T-helper 1 cell (primary cell): ENCODE measurements at places on chromosomes 7 and 10.
A peak's percentile ranks its signal among the peaks of the same experiment; 100 is the strongest.

DNA sequence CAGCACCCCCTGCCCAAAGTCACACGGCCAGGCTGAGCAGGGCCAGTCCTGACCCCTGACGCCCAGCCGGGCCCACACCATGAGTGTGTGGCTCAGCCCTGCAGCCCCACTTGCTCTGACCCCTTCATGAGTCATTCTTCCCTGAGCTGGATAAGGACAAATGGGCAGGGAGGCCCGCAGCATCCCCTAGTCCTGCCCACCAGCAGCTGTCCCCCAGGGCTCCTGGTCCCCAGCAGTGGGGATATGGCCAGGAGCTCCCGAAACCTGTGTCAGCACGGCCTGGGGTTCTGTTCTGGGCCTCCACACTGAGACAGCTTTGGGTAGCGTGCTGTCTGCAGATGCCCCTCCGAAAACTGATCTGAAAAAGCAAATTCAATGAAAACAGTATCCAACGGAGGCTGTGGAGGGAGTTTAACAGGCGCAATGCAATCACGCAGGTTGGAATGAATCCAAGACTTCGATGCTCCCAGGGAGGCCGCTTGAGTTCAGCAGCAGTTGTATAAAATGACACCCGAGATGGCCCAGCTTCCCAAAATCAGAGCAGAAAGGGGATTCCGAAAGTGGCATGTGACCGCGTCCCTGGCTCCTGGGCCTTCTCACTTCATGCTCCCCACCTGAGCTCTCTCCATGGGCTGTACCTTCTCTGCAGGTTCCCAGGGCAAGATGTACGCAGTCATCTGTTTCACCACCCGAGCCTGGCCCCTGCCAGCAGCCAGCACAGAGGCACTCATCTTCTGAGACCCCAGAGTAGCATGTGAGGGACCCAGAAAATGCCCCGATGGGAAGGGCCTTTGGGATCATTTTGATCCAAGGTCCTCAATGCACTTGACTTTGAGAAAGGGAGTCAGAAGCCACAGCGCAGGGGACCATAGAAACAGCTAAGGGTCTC, 214.1 kb downstream of the USP6NL start:
- no peak for DNase-seq

GRCh38 chr7:140723006-140723405, 26.5 kb downstream of the NDUFB2 start:
- DNase-seq: peak; percentile 8

GRCh38 chr10:108436096-108436495, 1271.6 kb upstream of the SORCS1 start:
- no peak for DNase-seq

DNA sequence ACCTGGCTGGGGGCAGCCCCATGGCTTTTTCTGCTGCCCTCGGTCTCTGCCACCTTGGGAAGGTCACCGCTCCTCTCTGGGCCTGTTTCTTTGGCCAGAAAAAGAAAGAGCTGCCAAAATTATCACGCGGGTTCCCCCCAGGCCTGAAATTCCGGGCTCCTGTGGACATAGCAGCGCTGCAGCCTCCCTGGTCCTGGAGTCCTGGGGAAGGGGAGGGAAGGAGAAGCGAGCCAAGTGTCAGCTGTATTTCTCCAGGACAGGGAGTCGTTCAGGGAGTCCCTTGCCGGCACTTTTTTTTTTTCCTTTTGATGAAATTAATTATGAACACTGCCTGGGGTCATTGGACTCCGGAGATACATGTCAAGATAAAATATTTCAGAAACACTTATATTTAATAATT, 152.3 kb upstream of the GPR26 start:
- no peak for DNase-seq

DNA sequence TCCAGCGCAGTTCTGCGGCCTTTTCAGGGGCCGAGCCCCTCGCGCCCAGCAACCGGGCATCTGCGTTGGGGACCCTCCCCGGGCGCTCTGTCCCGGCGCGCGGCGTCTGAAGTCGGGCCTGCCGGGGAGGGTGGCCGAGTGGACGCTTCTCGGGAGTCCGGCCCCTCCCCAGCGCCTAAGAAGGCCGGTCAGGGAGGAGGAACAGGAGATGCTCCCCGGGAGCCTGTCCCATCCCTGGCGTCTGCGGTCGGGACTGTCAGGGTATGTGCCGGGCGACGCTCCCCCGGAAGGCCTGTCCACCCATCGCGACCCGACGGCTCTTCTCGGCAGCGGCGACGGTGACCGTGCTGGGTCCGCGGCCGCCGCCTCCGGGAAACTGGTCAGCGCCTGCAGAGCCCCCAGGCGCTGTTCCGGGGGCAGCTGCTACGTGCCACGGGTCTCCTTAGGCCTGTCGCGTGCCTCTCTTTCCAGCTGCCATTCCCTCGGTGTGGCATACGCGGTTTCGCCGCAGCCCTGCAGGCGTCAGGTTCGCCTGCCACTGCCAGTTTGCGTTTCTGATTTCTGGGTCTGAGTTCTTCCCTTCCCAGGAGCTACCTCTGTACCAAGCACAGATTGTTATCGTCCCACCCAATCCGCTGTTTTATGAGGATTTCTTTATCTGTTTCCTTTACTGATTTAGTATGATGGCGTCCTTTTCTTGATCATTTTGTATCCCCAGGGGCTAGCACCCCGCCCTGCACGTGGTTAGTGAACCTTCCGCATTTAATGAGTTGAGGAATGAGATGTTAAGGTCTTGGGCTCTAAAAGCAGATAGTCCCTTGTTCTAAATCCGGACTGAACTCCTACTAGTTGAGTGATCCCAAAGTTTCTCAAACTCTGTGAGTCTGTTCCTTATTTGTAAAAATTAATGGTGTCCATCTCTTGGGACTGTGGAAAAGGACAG, 782 bp downstream of the IFIT5 start:
- peak; percentile 26 for DNase-seq

DNA sequence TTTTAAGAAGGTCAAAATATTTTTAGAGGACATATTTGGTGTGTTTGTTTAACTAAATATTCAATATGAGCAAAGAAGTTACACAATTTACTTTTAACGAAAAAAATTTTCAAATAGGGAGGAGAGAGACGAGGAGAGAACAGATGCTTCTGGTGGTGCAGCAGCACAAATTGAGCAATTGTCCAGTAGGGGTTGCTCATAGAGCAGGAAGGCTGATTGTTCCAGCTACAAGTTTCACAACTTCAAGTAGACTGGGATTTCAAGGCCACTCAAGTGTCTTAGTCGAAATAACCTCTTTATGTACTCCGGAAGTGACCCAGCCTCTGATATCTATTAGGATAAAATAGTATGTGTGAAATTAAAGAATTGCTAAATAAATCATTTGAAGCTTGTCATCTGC, 197.9 kb downstream of the HDAC9 start:
- DNase-seq: no peak

DNA sequence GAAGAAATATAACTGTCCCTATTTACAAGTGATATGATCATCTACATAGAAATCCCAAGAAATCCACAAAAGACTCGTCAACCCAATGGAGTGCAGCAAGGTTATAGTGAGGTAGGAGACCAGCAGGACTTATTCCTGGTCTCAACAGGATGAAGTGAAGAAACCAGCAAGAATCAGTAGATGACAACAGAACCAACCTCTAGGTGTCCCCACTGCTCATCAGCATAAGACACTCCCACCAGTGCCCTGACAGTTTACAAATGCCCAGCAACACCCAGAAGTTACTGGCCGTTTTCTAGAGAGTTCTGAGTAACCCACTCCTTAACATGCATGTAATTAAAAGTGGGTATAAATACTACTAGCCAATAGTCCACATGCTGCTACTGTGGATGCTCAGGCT, 470.5 kb upstream of the LRRTM3 start:
- no peak for DNase-seq

DNA sequence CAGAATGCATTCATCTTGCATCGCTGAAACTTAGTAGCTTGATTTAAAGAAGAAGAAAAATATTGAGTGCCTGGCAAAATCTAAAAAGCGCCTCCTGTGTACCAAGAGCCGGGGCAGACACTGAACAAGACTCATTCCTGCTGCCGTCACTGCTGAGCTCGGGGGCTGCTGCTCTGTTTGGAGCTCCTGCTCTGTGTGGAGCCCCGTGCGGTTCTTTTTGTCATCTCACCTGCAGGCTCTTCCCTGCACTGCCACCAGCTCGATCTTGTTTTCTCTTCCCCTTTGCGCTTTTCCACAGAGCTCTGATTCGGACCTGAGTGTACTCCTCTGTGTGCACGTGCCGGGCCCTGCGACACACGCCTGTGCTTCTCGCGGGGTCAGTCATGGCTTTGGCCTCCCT, 462.1 kb upstream of the DPP6 start:
- no peak for DNase-seq

- DNase-seq: no peak
Observed at GRCh38 chr7:115019882-115020605, 98.2 kb downstream of the MDFIC start.

DNA sequence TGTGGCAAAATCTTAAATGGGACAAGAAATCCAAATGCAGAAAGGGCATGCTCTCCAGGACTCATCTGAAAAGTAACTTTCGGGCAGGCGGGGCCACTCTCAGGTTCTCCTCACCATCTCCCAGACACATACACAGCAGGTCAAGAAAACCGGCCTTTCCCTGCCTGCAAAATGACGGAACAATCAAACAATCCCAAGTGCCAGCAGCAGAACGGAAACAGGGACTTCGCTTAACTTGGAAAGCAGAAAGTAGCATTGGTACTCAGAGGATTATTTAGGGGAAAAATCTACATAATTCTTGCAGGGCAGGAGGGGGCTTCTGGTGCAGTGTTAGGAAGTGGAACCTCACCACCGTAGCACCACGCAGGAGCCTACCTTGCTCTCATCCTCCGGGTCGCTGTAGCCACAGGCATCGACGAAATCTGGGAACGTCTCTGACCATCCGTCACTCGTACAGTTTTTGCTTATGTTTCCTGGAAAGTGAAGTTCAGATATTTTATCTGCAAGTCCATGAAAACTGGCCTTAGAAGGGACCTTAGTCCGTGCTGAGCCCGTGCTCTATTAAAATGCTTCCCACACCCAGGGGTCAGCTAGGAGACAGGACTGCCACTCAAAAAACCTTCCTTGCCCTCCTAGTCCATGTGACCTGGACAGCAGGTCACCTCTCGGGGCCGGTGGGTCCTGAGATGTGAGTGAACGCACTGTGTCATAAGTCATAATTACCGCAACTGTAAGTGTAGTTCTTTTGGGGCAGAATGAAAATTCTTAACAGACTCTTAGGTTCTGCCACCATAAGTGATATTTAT, 41.1 kb downstream of the VIPR2 start:
- DNase-seq: no peak

DNA sequence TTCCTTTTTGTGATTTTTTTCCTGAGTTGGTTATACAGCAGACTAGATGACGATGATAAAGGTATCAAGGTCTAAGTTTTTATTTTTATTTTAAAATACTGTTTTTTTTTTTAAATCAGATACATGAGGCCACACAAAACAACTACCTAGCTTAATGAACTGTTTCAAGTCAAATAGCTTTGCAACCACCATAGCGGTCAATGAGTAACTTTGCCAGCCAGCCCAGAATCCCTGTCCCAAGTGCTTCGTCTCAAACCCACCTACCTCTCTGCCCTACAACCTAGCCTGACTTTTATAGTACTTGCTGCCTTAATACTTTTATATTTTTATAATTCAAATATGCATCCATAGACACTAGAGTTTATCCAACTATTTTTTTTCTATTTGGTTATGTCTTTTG, 676.5 kb downstream of the NRG3 start:
- no peak for DNase-seq

DNA sequence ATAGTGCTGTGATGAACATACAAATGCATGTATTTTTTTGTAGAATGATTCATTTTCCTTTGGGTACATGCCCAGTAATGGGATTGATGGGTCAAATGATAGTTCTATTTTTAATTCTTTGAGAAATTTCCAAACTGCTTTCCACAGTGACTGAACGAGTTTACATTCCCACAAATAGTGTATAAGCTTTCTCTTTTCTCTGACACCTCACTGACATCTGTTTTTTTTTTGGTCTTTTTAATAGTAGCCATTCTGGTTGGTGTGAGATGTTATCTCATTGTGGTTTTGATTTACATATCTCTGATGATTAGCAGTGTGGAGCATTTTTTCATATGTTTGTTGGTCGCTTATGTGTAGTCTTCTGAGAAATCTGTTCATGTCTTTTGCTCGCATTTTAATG, 195.0 kb upstream of the AGK start:
- no peak for DNase-seq

- peak; percentile 2 for DNase-seq
Observed at GRCh38 chr7:97499204-97499603, 232.7 kb upstream of the TAC1 start.
